ENCODE measurements at places on chromosomes 3 and 15.

- DNase-seq: no peak
Observed at GRCh38 chr3:167148136-167148535, 232.0 kb downstream of the ZBBX start.

DNA sequence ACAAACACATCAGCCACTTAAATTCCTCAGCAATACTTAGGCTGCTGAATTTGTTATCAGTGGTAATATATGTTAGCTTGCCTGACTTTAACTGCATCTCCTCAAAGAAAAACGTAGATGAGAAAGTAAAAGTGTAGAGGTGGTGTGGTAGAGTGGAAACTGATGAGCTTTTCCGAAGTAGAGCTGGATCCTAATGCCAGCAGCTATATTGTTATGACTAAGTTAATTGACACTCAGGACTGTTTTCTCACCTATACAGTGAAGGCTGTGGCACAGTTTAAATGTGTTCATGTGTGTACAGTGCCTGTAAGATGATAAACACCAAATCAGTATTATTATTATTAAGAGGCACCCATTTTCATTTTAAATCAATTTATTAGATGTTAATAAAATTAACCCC lies 174.9 kb downstream of the TNIK start:
- DNase-seq: no peak

- DNase-seq: peak; percentile 44
Observed at GRCh38 chr3:48273594-48274211, 32.8 kb downstream of the ZNF589 start.

DNA sequence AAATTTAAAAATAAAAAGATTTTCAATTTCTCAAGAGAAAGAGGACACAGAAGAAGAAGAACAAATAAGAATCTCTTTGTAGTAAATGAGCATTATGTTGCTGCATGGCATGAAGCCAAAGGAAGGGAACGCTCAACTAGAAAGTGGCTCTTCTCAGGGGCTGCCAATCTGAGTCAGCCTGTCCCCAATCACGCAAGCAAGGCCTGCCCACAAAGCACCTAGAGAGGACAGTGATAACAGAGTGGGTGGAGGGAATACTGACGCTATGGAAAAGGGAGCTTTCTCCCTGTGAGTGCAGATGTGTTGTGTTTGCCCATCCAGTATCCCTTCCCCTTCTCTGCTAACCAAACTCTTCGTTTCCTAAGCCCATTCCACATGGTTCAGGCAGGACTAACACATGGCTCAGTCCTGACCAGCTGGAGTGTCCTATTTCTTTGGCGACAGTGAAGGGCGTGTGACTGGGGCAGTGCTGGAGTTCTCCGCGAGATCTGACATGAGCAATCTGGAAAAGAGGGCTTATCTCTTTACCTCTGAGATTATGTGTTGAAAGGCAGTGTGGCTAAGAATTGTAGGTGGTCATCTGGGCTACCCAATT lies 14.2 kb downstream of the FBN1 start:
- no peak for DNase-seq

- DNase-seq: no peak
Observed at GRCh38 chr3:38614091-38614490, 35.4 kb downstream of the SCN5A start.

DNA sequence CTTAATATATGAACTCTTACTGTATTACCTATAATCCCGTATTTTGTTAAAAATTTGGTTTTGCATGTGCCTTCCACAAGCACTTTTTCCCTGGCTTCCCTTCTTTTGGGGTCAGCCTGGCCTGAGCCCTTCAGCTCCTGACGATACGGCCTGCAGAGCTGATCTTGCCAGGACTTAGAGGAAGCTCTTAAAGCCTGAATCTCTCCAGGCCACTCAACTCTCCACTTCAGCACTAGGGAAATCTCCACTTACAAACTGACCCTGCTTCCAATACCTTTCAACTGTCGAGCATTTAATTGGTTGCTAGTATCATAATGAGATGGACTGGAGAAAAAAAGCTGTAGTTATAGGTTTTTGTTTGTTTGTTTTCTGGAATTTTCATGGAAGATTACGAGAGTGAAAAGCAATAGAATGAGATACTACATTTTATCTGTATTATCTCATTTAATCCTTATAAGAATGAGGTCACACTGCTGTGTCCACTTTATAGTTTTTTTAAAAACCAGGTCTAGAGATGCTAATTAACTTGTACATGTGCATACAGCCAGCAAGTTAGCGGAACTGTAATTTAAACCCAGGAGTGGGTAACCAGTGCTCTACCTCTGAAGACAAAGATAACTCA lies 54.8 kb downstream of the ZBTB38 start:
- no peak for DNase-seq

DNA sequence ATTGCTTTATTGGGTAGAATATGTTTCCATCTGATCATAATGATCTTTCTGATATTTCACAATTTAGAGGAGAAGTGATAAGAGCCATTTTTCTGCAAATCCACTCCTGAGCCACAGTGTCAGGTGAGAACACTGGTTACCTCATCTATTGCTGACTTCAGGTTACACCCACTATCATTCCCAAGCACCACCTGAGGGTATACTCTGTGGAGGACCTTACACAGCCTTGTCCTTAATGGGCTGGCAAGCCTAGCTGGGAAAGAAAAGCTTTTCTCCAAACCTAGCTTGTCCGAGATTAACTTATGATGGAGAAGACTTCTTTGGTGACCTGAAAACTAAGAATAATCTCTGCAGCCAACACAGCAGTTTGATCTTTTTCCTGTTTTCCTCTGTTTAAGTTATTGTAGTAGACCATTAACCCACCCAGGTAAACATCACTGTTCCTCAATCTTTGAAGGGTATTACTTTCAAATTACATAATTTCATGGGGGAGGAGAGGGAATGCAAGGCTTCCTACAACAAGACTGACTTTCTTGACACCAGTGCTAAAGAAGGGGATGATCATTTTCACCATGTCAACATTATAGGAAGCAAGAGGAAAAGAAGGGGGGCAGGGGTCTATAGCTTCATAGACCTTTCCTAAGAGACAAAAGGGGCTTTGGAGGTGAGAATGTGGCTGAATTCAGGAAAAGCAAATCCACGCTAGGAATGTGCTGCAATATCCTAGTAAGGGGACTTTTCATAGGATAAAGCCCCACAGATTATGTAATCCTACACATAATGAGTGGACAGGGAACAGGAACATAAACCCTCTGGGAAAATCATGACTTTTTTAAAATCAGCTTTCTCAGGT lies 1.7 kb downstream of the NCEH1 start:
- no peak for DNase-seq

DNA sequence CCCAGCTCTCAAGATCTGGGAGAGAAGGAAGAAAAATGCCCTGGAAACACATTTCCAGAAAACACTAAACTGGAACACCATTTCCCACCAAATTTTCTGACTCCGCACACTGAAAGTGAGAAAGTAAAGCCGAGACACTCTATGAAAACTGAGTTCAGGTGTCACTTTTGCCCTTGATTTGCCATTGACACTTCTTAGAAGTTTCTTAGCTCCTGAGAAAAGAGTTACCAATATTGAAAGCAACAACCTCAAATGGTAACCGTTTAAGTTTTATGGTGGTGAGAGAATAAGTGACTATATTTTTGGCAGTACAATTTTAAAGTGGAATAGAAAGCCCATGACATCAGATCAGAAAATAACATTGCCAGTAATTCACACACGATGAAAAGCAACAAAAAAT lies 39.0 kb downstream of the CD86 start:
- DNase-seq: no peak

DNA sequence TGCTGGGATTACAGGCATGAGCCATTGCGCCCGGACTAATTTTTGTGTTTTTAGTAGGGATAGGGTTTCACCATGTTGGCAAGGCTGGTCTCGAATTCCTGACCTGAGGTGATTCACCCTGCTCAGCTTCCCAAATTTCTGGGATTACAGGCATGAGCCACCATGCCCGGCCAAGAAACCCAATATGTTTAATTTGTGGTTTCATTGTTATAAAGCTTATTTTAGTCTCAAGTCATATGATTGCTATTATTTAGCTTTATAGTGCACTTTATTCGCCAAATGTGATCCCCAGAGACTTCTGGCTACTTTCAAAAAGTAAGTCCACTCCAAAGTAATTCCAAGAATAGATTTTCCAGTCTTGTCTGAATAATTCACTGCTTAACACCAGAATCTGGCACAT lies 19.3 kb upstream of the SLC4A7 start:
- DNase-seq: no peak

DNA sequence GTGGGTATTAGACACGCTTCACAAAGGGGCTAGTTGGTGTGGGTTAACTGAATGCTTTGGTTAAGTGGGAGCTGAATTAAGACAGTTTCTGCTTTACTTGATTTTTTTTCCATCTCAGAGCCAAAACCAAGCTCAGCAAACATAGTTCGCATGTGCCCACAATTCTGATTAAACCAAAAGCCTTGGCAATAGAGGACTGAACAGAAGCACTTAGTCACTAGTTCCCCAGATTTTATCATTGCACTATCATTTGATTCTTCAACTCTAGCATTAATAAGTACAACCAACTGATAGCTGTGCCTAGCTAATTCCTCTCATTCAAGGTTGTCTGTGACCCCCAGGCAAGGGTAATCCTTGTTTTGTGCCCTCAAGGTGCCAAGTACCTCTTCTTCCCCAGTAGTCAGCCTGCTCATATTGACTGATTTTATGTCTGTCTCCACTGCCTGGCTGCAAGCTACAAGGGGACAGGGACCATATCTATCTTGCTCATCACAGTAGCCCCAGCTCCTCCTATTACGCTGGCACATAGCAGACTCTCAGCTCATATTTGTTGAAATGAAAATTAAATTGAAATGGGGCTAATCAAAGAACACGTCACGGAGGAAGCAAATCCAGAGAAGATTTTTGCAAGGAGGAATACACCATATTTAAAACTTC lies 9.9 kb upstream of the ARHGEF3 start:
- DNase-seq: no peak

GRCh38 chr3:169970847-169971246 lies 4.2 kb downstream of the SEC62 start:
- DNase-seq: no peak
